Activated CD4-positive, alpha-beta T cell treated with anti-CD3 and anti-CD28 coated beads for 36 hours (primary cell): ENCODE measurements at places on chromosomes 12 and 14. TPM values are rescaled to one million over a fixed set of nuclear protein-coding genes. Genes with fewer than 3 reads are reported as not detected.
A peak's percentile ranks its signal among the peaks of the same experiment; 100 is the strongest.

DNA sequence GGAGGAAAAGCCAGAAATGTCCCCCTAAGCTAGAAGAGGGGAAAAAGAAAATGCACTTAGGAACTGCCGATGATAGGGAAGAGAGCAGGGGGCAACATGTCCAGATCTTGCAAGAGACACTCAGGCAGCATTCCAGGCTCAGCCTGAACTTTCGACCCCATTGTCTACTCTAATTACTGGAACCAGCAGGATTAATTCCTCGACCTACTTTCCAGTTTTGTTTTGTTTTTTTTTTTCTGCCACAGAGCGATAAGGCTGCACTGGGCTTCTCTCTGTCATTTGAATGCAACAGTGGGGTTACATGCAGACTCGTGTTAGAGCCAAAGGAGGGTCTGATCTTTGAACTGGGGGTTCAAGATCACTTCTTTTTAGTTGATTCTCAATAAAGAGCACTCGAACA, 68.7 kb upstream of the MED13L start:
- DNase-seq: no peak

Gene FOXN4
- not detected for total RNA-seq

DNA sequence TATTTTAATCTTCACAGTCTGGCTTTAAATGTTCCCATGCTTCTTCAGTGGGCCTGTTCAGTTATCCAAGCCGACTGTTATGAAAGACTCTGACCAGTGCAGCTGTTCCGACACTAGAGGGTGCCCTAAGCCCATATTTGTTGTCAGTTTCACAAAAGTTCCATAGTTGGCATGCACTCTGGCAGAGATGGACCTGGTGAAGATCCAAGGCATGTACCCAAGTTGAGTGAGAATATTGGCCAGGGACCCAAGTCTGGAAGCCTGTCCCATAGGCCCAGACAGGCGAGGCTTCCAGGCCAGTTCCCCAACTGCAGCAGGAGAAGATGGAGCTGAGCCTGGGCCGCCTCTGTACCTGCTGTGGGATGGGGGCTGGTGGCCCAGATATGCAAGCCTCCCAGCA, 27.4 kb upstream of the GUCY2C start:
- DNase-seq: peak; percentile 72

DNA sequence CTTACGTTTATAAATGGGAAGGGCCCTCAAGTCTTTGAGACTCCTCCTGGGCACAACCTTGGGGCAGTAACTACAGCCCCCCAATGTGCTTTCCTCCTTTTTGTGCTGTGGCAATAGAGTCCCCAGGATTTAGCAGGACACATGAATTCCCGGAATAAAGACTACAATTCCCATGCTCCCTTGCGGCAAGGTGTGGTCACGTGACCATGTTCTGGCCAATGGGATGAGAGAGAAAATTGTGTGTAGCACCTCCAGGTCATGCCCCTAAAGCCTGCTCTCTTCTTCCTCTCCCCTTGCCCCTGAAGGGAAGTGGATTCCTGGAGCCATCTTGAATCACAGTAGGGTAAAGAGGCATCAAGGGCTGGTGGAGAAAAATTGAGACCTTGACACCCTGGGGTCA, 295.1 kb upstream of the SFSWAP start:
- DNase-seq: no peak

DNA sequence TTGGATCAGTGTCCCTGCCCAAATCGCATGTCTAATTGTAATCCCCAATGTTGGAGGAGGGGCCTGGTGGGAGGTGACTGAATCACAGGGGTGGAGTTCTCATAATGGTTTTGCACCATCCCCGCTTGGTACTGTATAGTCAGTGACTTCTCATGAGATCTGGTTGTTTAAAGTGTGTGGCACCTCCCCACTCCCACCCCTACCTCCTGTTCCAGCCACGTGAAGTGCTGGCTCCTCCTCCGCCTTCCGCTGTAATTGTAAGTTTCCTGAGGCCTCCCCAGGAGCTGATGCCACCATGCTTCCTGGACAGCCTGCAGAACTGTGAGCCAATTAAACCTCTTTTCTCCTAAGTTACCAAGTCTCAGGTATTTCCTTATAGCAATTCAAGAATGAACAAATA, 67.2 kb downstream of the FERMT2 start:
- no peak for DNase-seq

DNA sequence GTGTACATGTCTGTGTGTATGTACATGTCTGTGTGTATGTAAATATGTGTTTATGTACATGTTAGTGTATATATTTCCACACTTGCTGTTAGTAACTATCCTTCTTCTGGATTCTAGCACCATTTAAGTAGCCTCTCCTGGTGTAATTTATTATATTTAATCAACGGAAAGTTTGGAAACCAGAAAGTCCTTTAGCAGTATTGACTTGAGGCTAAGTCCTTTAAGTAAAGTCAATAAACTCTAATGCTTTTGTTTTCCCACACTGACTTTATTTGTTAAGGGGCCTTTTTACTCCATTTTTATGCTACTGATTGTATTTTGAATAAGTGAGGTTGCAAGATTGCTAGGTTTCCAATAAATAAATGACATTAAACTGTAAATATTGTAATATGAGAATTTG, 876.4 kb upstream of the SEL1L start:
- no peak for DNase-seq

- no peak for DNase-seq
Observed at GRCh38 chr14:95943699-95944098, 67.1 kb downstream of the TUNAR start.

Gene BAG5
- total RNA-seq: 24.2 TPM

- DNase-seq: no peak
Observed at GRCh38 chr14:32694795-32695449, 243.8 kb upstream of the NPAS3 start.

Gene PTPRB
- total RNA-seq: not detected

GRCh38 chr12:17992002-17992656, 97.9 kb downstream of the RERGL start:
- DNase-seq: peak; percentile 28

- DNase-seq: peak; percentile 54
Observed at GRCh38 chr14:69580009-69580577, 5.4 kb upstream of the CCDC177 start.

- DNase-seq: no peak
Observed at GRCh38 chr14:74616996-74617700, 5.1 kb upstream of the LTBP2 start.

- DNase-seq: no peak
Observed at GRCh38 chr12:19546027-19546426, 106.7 kb downstream of the AEBP2 start.

GRCh38 chr14:55303125-55303499, 31.9 kb downstream of the FBXO34 start:
- DNase-seq: no peak

GRCh38 chr12:86174188-86174587, 82.0 kb downstream of the MGAT4C start:
- no peak for DNase-seq

GRCh38 chr12:92065639-92066038, 80.0 kb downstream of the BTG1 start:
- DNase-seq: no peak

Gene CEP290
- 17.0 TPM for total RNA-seq

Gene TMPRSS12
- not detected for total RNA-seq

Gene ANO4
- total RNA-seq: not detected

DNA sequence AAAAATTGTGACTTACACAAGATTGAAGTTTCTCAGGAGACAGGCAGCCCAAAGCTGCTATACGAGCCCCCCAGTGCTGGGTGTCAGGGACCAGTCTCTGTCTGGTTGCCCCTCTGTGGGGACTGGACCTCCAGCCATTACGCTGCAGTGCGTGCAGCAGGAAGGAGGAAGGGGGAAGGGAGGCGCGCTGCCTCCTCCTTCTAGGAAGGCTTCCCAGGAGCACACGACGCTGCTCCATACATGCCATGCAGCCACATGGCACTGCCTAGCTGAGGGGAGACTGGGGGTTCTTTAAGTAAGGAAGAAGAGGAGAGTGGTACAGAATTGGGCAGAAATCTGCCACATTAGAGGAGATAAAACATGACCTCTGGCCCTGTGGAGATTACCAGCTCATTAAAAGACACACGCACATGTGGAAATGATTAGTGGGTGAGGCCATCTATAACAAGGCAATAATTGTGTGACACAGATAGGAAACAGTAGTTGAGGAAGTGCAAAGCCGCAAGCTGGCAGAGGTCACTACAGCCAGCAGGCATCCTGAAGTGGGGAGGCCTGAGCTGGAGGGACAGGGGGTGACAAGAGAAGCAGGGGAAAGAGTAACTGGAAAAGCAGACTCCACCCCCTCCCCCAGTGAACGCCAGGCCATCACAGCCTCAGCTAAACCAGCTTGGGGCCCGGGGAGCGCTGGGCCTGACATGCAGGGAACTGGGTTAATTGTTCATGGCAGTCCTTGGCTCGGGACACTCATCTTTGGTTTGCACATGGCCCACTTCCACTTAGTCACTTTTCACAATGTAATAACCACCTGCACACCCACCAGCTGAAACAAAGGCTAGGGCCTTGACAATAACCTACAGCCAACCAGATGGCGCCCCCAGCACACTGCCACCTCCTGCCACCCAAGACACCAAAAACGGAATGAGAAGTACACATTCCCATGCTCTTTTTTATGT, 39.6 kb downstream of the CCDC88C start:
- DNase-seq: peak; percentile 73

Gene CEBPE
- 0.34 TPM for total RNA-seq

DNA sequence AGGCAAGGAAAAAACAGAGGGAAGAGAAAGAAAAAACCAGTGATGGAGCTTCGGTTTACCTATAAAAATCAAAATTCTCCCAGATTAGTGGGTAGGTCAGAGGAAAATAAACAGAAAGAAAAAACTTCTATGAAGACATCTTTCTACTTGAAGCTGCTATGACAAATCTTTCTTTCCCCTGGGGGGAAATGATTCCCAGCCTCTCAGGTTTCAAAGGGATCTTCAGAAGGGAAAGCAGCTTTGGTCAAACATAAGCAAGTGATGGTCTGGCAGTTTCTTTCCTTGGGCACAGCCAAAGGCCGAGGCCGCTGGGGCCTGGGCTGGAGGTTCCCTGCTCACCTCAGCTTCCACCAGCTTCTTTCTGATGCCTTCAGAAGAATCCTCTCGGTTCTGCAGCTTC, 104.5 kb downstream of the PRKAB1 start:
- no peak for DNase-seq

- DNase-seq: no peak
Observed at GRCh38 chr14:104656014-104656714, 33.3 kb upstream of the INF2 start.

Gene CDH24
- 1.1 TPM for total RNA-seq

Gene ARG2
- 11.9 TPM for total RNA-seq

Gene GALNT9
- total RNA-seq: 0.30 TPM

Gene ZFHX2
- total RNA-seq: 1.3 TPM

DNA sequence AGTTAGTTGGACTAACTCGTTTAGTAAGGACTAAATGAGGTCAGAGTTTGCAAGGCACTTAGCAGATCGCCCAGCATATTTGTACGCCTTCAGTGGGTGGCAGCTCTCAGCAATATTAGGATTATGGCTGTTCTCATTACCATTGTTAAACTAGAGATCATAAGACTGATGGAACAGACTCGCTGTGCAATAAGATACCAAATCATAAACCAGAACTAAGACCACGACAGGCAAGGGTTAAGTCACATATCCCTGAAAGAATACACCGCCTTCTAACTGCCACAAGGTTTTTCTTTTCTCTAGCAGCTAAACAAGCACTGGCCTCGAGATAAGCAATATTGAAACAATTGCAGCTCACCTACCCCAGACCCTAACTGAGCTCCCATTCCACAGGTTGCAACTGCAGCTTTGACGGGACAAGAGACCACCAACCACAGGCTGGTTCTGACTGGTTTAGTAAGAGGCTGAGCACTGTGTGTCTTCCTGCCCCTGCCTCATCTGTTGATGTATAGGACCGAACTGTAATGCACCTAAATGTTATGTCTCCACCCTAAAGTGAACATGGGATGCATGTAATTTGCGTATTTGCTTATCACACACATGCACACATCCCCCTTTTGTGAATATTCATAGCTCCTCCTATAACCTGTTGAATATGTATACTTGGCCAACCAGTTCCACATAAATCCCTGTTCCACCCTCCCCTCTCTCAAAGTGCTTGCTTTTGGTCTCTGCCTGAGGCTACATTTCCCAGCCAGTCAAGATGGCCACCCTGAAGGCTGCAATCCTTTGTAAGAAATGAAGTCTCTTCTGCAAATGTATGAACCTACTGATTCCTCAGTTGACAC, 153.2 kb downstream of the CALM1 start:
- no peak for DNase-seq

Gene DPPA3
- total RNA-seq: not detected

DNA sequence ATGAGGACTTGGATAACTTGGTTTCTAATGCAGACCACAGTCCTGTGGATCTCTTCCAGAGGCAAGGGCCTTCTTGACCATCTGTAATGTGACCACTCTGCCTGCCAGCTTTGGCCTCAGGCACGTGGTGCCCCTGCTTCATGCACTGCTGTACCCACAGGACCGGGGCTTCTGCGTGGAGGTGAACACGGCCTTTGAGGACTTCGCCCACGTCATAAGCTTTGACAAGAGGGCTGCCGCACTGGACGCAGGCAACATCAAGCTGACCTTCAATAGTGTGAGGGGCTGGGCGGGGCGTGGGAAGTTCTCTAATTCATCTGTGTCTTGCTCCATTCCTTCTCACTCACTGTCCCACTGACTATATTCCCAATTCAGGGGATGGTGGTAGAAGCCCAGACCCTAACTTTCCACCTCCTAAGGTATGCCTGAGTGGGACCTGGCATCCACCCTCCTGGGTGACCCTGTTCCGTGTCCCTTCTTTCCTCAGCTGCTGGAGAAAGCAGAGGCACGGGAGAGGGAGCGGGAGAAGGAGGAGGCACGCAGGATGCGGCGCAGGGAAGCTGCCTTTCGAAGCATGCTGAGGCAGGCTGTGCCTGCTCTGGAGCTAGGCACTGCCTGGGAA, 18.5 kb downstream of the PRPF40B start:
- no peak for DNase-seq
